ENCODE measurements at places on chromosomes 1 and 21.

DNA sequence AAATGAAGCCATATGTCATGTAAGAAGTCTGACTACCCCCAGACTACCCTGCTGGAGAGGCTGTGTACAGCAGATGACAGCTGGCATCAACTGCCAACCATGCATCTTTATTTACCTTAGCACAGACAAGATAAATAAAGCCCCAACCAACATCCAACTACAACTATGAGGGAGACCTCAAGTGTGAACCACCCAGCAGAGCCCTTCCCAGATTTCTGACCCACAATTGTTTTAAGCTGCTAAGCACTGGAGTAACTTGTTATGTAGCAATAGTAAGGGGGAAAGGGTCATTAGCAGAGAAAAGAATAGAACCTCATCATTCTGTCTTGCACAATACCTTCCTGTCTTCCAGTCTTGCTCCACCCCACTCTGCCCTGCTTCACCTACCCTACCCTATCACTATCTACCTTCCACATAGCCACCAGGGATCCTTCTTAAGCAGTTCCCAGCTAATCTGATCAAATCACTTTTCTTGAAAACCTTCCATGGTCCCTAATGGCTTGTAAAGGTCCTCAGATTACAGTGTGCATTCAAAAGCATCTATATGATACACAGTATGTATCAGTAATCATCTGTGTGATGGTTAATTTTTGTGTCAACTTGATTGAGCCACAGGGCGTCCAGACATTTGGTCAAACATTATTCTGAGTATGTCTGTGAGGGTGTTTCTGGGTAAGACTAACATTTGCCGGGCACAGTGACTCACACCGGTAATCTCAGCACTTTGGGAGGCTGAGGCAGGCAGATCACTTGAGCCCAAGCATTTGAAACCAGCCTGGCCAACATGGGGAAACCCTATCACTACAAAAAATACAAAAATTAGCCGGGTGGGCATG lies 19.6 kb upstream of the RBM15 start:
- no peak for DNase-seq

GRCh38 chr1:219126377-219126776 lies 47.3 kb upstream of the LYPLAL1 start:
- DNase-seq = no peak

GRCh38 chr1:214071469-214071868 lies 83.7 kb downstream of the PROX1 start:
- DNase-seq = no peak

GRCh38 chr1:165666152-165666825 lies 32.1 kb downstream of the ALDH9A1 start:
- no peak for DNase-seq

DNA sequence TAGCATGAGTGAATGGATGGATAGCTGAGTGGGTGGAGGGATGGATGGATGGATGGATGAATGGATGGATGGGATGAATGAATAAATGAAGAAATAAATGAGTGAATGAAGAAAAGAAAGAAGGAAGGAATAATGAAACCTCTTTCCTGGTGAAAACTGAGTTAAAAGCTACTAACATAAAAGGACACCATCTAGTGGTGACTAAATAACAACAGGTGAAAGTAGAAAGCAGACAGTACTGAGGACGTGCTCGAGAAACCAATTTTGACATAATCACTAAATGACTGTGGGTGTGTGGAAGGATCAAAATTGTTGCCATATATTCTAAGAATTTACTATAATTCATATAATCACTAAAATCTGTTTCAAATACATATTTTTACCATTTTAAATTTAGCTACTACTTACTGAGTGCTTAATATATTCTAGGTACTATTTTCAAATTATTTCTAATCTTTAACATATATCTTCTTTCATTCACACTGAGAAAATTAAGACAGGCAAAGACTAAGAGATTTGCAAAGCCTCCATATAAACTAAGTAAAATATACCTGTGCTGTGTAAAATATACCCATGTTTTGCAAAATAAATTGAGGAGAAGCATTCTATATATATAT lies 522.9 kb downstream of the LRRIQ3 start:
- DNase-seq = no peak

DNA sequence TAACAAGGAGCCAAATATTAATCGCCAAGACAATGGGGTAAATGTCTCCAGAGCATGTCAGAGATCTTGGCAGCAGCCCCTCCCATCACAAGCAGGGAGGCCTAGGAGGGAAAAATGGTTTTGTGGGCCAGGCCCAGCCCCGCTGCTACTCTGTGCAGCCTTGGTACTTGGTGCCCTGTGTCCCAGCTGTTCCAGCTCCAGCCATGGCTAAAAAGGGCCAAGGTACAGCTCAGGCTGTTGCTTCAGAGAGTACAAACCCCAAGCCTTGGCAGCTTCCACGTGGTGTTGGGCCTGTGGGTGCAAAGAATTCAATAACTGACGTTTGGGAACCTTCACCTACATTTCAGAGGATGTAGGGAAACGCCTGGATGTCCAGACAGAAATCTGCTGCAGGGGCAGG lies 10.4 kb downstream of the UBE2G2 start:
- DNase-seq = no peak

- no peak for DNase-seq
These were observed 90.0 kb downstream of the GLUL start for GRCh38 chr1:182301467-182302198.

- DNase-seq = no peak
These were observed 37.7 kb upstream of the ATG4C start for GRCh38 chr1:62746086-62746808.

- no peak for DNase-seq
These were observed 315.6 kb downstream of the NFIA start for GRCh38 chr1:61397935-61398334.

GRCh38 chr1:191151321-191151807 lies 673.7 kb upstream of the BRINP3 start:
- no peak for DNase-seq

DNA sequence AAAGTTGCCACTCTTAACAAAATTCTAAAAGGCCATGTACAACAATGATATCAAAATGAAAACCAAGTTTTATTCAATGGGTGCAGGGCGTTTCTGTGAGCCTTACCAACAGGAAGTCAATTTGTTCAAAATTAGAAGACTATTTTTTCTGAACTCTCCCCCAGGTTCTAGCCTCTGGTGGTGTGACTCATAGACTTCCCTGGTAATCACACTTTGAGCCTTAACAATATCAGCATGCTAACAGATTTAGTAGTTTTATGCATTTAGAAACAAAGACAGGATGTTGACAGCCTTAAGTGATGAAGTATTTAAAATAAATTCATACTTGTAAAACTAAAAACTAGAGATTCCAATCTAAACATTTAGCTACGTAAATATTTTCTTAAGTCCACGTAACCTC lies 88.4 kb downstream of the LRRC8C start:
- no peak for DNase-seq

DNA sequence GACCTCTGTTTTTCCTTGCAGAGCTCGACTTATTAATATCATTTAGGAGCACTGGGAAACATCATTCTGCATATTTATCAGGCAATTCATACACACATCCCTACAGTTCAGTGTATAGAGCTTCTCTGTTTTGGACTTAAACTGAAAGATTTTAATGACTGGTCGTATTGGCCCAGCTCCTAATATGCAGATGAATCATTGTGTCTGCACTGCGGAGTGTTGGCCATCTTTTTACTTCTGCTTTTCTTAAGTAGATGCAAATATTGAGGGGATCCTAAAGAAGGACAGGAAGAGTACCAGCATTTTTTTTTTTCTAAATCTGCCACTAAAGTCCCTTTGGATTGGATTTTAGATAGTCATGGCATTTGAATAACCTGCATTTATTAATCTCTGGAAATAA lies 154.8 kb downstream of the BACH1 start:
- no peak for DNase-seq

DNA sequence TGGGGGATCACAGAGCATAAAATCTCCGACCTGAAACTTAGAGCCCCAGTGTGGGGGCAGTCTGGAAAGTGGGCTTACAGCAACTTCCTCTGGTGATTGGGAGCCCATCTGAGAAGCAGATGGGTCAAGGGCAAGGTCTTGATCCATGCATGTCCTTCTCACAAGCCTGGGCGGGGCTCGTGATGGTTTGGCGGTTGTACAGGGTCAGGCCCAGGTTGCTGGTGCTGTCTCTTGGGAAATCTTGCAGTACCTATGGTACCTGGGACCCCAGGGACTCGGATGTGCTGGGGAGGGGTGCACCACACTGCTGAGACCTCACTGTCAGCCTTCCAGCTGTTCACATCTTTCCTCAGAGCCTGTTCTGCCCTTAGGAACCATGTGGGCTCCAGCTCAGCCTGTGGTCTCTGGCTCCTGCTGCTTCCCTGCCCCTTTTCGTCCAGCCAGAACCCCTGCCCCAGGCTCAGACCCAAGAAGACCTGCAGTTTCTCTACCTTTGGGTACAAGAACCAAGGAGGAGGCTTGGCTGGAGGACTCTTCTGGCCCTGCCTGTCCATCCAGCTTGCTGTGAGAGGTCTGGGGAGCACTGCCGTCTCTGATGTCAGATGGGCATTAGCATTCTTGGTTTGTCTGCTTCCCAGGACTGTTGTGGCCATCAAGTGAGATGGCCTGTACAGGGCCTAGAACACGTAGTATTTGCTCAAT lies 24.5 kb downstream of the WNT4 start:
- no peak for DNase-seq

DNA sequence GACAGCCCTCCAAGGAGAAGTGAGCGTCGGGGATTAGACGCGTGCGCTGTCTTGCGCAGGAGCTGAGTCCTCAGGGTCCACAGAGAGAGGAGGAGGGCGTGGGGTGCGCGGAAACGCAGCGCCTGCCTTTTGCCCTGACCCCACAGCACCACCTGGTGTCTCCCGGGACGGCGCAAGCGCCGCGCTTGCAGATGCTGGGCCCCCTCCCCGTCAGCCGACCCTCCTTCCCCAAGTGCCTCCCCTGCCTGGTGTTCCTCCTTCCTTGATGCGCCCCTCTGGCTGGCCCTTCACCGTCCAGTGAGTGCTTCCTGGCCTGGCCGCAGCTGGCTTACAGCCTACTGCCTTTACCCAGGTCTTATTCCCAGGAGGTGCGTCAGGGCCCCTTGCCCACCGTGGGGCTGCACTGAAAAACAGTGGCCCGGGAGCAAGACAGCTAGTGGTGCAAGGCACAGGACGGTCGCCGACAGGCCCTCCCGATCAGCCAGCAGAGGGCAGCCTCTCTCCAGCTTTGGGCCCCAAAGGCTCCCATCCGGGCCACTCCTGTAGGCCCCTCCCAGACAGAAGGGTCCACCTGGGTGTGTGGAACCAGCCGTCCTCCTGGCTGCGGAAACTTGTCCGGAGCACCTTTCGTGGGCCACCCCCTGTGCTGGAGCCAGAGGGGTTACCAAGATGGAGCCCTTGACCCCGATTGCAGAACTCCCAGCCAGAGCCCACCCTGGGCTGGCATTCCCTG lies 12.9 kb upstream of the PHLDA3 start:
- DNase-seq = no peak

GRCh38 chr1:227793079-227793947 lies 22.2 kb upstream of the PRSS38 start:
- DNase-seq = no peak

GRCh38 chr1:214422137-214422671 lies 129.2 kb downstream of the PTPN14 start:
- no peak for DNase-seq

GRCh38 chr1:185896863-185897262 lies 162.7 kb downstream of the HMCN1 start:
- DNase-seq = no peak

GRCh38 chr1:5901150-5901549 lies 91.1 kb downstream of the NPHP4 start:
- no peak for DNase-seq

DNA sequence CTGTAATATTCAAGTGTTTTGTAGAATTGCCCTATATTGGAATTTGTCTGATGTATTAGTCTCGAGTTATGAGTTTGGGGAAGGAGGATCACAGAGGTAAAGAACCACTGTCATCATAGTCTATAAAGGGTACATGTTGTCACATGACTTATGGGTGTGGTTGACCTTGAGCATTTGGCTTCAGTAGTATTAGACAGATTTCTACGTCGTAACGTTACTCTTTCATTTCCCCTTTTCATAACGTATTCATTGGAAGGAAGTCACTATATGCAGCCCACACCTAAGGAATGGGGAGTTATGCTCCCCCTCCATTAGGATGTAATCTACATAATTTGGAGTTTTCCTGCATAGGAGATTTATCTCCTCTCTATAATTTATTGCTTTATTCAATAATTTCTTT lies 110.1 kb upstream of the VAV3 start:
- DNase-seq = no peak

DNA sequence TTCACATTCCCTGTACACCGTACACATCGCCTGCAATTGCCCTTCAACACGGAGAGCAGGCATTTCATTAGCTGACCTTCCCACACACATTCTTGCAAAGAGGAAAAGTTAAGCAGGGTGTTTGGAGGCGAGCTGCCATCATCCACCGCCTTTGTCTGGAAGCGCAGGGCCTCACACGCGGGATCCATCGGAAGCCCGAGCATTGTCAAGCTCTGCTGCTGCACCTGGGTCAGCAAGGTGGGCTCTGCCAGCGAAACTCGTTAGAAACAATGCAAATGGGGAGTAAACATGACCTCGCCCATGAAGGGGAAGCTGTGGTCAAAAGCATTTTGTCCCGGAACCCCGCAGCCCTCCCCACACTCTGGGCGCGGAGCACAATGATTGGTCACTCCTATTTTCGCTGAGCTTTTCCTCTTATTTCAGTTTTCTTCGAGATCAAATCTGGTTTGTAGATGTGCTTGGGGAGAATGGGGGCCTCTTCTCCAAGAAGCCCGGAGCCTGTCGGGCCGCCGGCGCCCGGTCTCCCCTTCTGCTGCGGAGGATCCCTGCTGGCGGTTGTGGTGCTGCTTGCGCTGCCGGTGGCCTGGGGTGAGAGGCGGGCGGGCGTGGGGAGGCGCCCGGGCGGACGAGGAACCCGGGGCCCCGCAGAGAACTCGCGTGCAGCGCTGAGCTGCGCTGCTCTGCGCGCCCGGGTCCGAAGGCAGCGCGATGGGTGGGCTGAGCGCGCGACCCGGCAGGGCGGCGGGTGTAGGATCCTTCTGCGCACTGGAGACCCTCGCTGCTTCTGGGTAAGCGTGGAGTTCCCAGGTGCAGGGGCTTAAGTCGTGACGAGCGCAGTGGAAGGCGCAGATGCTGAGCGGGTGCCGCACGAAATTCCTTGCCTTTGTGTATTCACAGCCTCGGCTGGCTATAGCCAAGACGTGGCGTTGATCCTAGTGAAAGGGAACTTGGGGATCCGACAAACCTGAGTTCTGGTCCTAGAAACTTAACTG lies at the start of gene CR1:
Gene CR1 (plus strand): TSS at position 357 of the 992 bp plus-strand sequence. CDS start 111 bp downstream, at position 468.
- no peak for DNase-seq

- no peak for DNase-seq
These were observed 56.0 kb upstream of the COX20 start for GRCh38 chr1:244779410-244779809.

- no peak for DNase-seq
These were observed 104.4 kb upstream of the SERBP1 start for GRCh38 chr1:67534627-67535065.

- DNase-seq = no peak
These were observed 36.3 kb upstream of the TDRD10 start for GRCh38 chr1:154465621-154466195.

DNA sequence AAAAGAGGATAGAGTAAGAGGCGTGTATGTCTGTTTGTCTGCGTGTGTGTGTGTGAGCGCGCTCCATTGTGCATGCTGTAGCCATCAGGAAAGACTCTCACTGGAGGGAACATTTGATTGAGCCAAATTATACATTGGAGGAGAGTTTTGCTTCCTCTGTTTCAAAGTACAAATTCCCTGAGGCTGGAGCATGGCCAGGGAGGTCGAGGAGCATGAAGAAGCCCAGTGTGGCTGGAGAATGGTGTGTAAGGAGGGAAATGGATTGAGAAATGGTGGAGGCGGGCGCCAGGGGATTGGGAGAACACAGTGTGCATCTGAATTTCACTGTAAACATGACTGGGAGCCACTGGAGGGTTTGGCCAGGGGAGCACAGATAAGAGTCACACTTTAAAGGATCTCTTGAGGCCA lies 22.1 kb upstream of the EFNA1 start:
- DNase-seq = no peak

All from AG09319 (cell line).